ENCODE measurements at places on chromosomes 3 and 15.

GRCh38 chr15:28936081-28936480 is 50.3 kb downstream of the APBA2 start:
- no peak for DNase-seq

GRCh38 chr3:32868719-32869512 is 51.1 kb downstream of the TRIM71 start:
- DNase-seq: no peak

GRCh38 chr3:45819543-45819942 is 22.4 kb downstream of the LZTFL1 start:
- DNase-seq: no peak

DNA sequence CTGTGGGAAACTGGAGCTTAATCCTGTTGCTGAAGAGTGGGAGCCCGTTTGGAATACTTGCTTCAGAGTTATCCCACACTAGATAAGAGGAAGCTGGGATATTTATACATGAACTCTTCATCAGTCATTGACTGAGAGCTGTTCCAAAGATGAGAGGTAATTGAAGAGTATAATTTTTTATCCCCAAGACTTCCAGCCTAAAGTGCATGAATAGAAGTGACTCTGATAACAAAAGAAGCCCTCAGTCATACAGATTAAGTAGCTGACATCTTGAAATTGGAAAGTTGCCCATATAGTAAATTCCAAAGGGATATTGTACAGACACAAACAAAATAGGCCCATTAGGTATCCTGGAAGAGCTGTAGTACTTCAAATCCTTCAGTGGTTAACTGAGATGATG is 268.0 kb downstream of the EPHA3 start:
- no peak for DNase-seq

GRCh38 chr3:5423076-5423475 is 235.6 kb downstream of the EDEM1 start:
- no peak for DNase-seq

- DNase-seq: no peak
Observed at GRCh38 chr3:36206956-36207580, 173.2 kb upstream of the STAC start.

DNA sequence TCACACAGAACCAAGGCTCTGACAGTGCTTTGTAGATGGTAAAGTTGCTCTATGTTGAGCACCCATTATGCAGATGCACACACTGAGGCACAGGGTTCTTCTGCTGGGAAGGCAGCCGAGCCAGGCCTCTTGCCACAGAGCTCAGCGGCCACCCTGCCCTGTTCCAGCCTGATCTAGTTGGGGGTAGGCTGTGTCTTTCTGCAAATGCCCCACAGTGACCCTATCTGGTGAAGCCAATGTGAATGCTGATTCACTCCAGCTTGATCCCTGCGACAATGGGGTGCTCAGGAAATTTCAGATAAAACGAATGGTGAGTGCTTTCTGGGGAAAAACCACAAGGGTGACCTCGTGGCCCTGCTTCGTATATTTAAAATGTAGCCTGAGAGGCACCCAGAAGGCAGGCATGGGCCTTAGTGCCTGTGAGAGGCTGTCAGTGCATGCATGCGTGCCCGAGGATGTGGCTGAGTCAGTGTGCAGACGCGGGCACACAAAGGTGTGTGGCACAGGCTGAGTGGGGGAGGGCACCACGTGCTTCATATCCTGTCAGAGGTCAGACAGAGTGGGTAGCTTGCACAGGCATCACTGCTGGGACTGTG is 85.7 kb downstream of the ATP2B2 start:
- peak; percentile 32 for DNase-seq

- no peak for DNase-seq
Observed at GRCh38 chr15:40823572-40824343, 4.8 kb downstream of the PPP1R14D start.

DNA sequence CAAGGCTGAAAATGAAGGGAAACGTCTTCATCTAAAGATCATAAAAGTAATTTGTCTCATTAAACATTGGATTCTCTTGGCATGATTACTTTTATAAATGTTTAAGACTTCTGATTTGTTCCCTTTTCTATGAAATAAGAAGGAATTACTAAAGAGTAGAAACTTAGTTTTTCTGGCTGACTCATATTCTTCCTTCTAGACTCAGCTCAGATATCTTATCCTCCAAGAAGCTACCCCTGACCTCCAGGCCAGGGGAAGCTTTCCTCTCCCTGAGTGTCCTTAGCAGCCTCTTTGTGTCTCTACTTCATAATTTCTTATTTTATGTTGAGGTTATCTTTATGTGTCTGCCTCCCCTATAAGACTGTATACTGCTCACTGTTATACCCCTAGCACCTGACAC is 291.9 kb upstream of the STT3B start:
- no peak for DNase-seq

- DNase-seq: no peak
Observed at GRCh38 chr15:58257776-58258325, 119.7 kb downstream of the AQP9 start.

DNA sequence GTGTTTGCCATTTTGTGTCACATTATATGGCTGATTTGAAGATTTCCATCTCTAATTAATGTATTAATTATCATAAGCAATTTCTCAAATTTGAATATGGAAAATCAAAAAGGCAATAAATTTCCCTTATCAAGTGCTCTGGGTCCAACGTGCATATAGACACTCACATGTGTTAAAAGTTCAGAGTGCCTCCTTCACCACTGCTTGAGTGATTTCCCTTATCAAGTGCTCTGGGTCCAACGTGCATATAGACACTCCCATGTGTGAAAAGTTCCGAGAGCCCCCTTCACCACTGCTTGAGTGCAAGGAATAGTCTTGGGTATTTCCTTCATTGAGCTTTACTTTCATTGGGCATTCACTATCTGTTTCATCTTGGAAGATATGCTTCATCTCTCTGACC is 421.0 kb upstream of the ZNF717 start:
- DNase-seq: no peak

DNA sequence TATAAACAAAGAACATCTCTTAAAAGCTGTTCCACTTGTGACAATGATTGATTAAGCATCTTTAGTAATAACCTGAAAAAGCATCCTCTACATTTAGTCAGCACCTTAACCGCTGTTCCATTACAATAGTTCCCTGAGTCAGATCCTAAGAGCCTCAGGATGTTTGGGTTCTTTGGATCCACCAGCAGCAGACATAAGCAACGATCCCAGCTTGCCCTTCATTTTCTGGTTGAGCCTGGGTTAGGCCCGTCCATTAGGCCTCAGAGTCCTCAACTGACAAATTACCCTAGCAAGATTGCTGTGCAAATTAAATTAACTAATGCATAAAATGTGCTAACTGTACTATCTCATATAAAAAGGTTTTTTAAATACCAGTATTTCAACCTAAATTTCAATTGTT is 42.3 kb upstream of the ROBO1 start:
- no peak for DNase-seq

- no peak for DNase-seq
Observed at GRCh38 chr3:101938262-101938847, 89.0 kb downstream of the NFKBIZ start.

DNA sequence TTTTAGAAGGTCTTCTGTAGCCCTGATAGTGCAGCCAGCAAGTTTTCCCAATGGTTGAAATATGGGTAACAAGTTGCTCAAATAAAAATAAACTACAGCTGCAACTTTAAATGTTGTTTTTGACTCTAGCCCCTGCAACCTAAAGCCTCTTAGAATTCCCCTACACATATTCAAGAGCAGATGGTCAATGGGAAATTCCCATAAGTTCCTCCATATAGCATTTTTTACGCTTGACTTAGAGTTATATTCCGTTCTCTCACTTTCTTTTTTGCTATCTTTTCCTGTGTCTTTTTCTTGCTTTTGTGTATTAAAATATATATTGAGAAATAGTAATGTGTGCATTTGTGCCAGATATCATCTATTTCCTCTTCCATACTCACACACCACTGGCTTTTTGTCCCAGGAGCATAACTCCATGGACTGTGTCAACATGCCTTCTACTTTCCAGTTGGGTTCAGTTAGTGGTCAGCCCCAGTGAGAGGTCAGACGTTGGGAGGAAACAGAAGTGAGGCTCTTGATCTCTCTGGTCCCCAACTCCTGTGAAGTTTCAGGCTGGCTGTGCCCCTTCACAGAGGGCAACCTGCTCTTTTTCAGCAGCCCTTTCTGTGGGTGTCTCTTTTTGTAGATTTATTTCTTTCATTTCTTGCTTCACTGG is 63.3 kb upstream of the TP63 start:
- no peak for DNase-seq

- no peak for DNase-seq
Observed at GRCh38 chr3:52090933-52091468, 34.6 kb upstream of the DUSP7 start.

GRCh38 chr15:82571722-82572222 is 31.5 kb upstream of the RPS17 start:
- no peak for DNase-seq

DNA sequence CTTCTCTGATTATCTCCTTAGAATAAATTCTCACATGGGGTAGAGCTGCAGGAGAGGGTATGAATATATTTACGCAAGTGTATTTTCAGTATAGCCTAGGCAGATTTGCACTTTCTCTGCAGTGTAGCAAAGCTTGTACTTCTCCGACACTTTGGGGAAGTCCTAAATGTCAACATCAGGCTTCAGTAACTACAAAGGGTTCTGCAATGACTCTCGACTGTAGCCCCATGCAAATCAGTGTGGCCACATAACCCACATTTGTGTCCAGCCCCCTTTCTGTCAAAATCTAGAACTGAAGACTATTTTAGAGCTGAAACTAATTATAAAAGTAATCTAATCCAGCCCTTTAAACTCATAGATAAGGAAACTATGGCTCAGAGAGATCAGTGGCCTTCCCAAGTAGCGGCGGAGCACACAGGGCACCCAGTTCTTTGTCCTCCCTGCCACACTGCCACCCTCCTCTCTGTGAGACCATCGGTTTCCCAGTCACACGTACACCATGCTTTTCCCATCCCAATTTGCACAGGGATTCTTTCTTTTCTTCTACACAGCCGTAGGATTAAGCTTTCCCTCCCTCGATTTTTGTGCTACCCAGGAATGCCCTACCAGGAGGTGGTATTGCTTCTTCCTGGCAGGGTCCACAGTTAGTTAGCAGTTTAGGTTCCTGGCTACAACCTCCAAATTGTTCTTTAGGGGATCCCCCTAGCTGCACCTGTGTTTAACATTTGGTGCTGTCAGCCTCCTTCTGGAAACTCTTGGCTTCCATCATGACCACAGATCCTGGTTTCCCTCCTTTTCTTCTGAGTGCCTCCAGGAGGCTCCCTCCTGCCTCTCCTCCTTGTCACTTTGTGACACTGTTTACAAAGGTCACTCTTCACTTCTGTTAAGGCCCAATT is 22.9 kb downstream of the MRAS start:
- no peak for DNase-seq

DNA sequence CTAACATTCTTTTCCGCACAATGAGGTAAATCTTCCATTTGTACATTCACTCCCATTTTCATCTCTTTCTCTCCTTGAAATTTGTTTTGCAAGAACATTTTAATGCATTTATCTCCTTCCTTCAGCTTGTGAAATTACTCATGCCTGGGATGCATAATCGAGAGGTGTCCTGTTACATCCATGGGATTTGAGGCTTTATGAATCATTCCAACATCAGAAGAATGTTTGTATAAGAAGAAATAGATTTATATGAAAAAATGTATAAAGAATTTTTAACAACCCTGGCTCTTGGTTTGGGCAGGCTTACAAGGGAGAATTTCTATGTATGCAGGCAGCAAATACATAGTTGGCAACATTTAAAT is 93.2 kb upstream of the MBNL1 start:
- DNase-seq: no peak

DNA sequence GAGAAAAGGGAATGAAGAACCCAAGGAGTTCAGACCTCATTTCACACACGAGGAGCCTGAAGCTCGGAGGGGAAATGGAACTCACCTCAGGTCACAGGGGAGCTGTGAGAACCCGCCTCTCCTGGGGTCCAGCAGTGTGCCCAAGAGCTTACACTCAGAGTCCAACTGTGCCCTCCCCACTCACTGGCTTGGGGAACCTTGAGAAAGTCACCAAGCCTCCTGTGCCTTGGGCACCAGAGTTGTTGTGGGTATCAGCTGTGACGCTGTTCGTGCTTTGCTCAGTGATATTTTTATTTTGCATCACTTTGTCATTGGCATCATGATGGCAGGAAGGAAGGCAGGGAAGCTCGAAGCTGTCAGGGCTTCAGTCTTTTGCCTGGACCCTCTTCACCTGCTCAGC is 83.4 kb downstream of the TLE3 start:
- no peak for DNase-seq

DNA sequence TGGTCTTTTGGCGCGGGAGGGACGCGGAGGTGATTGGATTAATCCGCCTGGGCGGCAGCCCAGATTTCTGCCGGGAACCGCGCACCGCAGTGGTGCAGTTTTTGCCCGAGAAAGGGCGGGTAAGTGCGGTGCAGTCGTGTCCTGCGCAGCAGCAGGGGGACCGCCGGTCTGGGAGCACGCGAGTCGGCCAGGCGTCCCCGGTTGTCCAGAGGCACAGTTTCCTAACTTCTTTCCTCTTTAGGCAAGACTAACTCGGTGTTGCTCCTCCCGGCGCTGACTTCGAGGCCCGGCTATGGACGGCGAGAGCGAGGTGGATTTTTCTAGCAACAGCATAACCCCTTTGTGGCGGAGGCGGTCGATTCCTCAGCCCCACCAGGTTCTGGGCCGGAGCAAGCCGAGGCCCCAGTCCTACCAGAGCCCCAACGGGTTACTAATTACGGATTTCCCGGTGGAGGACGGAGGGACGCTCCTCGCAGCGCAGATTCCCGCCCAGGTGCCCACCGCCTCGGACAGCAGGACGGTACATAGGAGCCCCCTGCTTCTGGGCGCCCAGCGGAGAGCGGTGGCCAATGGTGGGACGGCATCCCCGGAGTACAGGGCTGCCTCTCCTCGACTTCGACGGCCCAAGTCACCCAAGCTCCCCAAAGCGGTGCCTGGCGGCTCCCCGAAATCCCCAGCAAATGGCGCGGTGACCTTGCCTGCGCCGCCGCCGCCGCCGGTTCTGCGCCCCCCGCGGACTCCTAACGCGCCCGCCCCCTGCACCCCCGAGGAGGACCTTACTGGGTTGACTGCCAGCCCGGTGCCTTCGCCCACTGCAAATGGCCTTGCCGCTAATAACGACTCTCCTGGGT is 736 bp downstream of the ARHGEF26 start:
- peak; percentile 4 for DNase-seq

DNA sequence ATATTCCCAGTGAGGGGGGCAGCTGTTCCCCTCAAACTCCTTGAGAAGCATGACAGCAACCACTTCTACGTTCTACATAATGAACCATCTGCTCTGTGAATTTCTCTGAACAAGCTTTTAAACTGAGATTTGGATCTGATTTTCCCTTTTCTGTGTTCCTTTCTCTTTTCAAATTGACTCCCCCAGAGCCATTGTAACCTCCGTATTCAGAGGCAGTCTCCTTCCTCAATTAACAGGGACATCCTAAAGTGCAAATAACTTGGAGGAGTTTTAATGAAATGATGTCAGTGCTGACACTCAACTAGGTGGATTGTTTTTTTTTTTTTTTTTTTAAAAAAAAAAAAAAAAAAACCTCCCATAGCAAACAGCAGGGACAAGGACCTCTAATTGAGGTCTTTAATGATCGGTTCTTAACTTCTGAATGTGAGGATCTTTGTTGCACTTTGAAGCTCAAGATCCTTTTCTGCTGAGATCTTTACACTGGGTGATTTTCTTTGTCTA is 48.8 kb downstream of the ADAMTS9 start:
- DNase-seq: no peak
